ENCODE measurements at places on chromosomes 12 and 14. TPM values are rescaled to one million over a fixed set of nuclear protein-coding genes. Genes with fewer than 3 reads are reported as not detected.
A peak's percentile ranks its signal among the peaks of the same experiment; 100 is the strongest.

DNA sequence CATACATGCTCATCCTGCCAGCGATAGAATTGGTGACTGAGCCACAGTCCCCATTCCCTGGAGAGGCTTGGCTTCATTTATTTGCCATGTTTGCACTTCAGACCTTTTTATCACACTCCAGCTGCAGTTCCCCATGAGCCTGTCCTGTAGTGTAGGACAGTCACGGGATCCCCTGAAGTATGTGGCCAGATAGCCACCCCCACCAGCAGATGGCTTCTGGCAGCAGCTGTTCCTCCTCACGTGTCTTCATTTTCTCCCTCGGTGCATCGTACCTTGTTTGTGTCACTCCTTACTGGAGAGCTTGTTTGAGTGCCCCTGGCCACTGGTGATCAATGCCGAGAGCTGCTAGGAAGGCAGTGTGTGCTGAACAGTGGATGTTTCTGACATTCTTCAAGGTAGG, 40.2 kb downstream of the UBE3B start:
- no peak for DNase-seq

GRCh38 chr14:85075694-85076476, 454.1 kb upstream of the FLRT2 start:
- DNase-seq, result no peak

The TCL1B gene
- not detected for polyA plus RNA-seq

DNA sequence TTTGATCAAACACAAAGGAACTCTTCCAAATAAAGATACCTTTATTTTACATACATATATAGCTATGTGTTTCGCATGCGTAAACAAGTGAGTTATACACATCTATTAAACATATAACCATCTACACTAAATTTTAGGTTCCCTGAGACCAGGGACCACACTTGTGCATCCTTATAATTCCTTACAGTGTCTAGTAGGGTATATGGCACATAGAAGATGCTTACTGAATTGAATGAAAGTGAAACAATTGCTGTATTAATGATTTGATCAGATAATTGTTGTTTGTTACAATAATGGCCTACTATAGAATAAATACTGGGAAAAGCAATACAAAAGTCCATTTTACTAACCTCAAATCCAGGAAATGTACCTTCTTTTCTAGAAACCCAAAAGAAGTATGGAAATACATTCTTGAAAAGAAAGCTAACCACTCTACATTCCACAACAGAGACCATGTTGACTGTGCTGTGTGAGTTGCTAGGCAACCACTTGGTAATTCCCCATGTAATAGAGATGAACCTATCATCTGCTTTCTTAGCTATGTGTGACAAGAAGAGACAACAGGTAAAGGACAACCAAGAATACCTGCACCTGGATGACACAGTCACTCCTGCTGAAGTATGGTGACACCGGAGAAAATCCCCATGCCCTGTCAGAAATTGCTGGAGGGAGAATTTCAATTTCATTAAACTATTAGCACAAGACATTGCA, 11.9 kb upstream of the CIPC start:
- no peak for DNase-seq

GRCh38 chr12:87518481-87518880, 510.7 kb downstream of the C12orf50 start:
- no peak for DNase-seq

The RFX4 gene
- not detected for polyA plus RNA-seq

DNA sequence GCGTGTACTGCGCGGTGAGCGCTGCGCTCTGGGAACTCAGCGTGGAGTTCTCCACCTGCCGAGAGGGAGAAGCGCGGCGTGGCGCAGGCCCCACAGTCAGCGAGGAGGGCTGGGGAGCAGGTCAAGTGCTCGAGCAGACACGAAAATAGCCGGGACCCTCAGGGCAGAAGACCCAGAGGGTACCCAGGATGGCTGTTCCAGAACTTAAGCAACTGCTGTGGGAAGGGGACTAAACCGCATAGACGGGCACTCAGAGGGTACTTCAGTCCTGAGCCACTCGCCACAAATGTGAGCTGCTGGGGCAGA, 59.4 kb upstream of the GPR68 start:
- no peak for DNase-seq

- DNase-seq, result peak; percentile 40
These were observed 28.5 kb upstream of the C14orf180 start for GRCh38 chr14:104550861-104551728.

The AQP6 gene
- polyA plus RNA-seq, result not detected

GRCh38 chr12:46382964-46383653, 10.5 kb upstream of the SLC38A2 start:
- peak; percentile 98 for DNase-seq

Measured in A549 (cell line).